IPS DF 19.7 (cell line): ENCODE measurements at places on chromosomes 2 and 18.

GRCh38 chr18:73683409-73684238, 464.0 kb downstream of the FBXO15 start:
- DNase-seq, result no peak

DNA sequence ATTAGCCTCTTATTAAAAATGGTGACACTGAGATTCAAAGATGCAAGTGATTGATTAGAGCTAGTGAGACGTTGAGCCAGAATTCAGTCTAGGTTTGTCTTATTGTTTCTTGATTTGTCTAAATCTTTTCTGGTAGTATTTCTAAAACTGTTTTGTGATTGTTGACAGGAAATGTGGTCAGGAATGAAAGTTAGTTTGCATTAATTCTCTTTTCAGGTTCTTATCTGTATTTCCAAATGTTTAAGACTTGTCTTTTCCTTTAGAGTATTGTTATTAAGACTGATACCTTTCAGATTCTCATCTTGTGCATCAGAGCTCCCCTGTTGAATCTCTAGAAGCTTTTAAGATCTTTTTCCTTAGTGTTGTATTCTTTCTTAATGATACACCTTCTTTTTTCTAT, 89.3 kb downstream of the MBD5 start:
- DNase-seq, result no peak

GRCh38 chr2:68336192-68336591, 16.4 kb upstream of the CNRIP1 start:
- DNase-seq, result no peak

- DNase-seq, result no peak
Measured at GRCh38 chr2:237073552-237073951, 12.1 kb upstream of the COPS8 start.

DNA sequence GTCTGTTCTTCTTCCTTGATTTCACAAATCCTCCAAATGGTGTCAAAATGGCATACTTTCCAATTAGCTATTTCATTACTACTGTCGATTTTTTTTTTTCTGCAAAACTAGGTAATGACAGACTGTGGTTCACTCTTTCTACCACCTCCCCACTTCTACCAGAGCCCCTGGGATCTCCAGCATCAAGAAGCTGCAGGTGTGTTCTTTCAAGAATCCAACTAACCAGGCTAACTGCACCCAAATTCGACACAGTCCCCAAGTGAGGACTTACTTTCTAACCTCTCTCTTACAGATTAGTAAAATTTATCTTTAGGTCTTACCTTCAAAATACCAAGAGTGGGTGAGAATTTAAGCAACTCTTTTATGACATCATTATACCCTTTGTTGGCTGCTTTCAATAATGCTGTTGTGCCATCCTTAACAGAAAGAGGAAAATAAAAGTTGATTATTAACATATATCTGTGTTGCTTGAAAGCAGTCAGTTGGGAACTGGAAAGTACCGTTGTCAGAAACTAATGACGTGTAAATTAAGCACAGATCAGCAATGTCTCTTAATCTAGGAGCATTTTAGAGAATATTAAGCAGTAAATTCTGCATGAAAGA, 31.2 kb upstream of the NPC1 start:
- no peak for DNase-seq

- DNase-seq, result no peak
Measured at GRCh38 chr2:231241755-231242507, 43.5 kb downstream of the ARMC9 start.

DNA sequence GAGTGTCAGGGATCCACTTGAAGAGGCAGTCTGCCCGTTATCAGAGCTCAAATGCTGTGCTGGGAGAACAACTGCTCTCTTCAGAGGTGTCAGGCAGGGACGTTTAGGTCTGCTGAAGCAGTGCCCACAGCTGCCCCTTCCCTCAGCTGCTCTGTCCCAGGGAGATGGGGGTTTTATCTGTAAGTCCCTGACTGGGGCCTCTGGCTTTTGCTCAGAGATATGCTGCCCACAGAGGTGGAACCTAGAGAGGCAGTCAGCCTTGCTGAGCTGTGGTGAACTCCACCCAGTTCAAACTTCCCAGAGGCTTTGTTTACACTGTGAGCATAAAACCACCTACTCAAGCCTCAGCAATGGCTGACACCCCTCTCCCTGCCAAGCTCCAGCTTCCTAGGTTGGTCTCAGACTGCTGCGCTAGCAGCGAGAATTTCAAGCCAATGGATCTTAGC, 38.1 kb downstream of the PLEK start:
- no peak for DNase-seq

GRCh38 chr2:119864318-119864717, 104.6 kb downstream of the PTPN4 start:
- no peak for DNase-seq

DNA sequence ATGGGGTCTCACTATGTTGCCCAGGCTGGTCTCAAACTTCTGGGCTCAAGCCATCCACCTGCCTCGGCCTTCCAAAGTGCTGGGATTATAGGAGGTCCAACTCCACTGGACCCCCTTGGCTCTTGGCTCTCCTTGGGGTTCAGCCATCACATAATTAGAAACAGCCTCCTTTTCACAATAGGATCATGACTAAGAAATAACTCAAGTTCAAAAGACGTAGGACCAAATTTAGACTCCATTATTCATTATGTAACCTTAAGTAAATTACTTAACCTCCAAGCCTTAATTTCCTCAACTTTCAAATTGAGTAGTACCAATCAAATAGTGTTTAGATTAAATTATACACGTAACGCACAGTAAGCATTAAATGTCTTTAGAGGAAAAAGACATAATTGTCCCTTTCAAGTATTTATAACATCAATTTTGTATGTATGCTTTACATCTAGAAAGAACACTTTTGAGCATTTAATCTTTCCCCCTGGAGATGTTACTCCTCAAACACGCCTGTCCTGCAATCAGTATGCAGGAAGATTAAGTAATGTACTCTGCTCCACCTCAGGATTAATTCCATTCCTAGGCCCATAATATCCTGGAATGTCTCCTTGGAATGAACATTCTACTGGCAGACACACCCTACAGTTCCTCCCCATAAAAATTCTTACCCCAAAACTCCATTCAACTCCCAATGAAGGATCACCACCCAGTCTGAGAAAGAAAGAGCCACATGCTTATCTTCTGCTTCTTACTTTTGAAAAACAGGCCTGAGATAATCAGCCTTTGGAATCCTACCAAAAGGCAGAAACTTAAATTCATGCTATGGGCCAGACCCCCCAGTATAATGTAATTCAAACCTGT, 49.1 kb downstream of the COBLL1 start:
- no peak for DNase-seq

GRCh38 chr2:119721043-119721442, 38.7 kb upstream of the PTPN4 start:
- no peak for DNase-seq

- no peak for DNase-seq
Measured at GRCh38 chr2:19120941-19121750, 237.3 kb downstream of the OSR1 start.

GRCh38 chr2:12587729-12588522, 128.8 kb upstream of the TRIB2 start:
- DNase-seq, result no peak
